GM03348 (cell line): ENCODE measurements at places on chromosomes 3 and 15.

- no peak for DNase-seq
Observed at GRCh38 chr3:181382656-181383055, 329.1 kb upstream of the SOX2 start.

DNA sequence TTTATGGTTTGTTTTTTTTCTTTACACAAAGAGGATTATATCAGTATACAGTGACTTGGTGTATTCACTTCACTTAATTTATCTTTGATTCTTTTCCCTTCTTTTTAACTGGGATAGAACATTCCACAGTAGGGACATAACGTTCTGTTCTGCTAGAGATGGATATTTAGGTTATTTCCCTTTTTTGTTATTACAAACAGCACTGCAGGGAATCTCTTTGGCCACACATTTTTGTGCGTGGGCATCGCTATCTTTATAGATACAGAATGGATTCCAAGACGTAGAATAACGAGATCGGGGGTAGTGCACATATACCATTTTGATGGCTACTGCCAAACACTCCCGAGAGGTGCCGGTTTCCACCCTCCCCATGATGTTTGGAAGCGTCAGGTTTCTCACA is 44.8 kb downstream of the PXYLP1 start:
- no peak for DNase-seq

DNA sequence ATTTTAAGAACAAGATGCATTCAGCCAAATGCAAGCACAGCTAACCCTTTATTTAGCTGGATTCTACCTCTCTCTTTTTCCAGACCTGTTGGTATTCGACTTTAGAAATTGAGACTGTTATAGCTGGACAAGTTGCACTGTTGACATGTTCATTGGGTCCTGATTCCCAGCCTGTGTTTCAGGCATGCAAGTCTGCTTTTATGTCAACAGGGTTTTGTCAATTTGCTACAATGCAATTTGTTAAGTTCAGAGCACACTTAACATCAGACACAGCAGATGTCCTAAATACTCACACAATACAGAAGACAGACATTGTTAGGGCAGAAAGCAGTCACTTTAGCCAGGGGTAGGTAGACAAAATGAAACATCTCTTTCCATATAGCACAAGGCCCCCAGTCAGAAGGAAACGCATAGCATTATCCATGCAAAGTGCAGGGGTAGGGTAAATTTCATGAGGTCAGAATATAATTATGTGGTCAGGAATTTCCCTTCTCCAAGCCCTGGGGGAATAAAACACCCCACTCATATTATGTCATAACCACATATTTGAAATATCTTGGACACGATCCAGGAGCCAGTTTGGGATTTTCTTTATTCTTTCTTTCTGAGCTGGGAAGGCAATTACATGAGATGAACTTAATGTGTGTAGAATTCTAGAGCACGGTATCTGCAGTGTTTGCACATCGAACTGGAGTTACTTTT is 504.1 kb downstream of the NTRK3 start:
- peak; percentile 83 for DNase-seq

DNA sequence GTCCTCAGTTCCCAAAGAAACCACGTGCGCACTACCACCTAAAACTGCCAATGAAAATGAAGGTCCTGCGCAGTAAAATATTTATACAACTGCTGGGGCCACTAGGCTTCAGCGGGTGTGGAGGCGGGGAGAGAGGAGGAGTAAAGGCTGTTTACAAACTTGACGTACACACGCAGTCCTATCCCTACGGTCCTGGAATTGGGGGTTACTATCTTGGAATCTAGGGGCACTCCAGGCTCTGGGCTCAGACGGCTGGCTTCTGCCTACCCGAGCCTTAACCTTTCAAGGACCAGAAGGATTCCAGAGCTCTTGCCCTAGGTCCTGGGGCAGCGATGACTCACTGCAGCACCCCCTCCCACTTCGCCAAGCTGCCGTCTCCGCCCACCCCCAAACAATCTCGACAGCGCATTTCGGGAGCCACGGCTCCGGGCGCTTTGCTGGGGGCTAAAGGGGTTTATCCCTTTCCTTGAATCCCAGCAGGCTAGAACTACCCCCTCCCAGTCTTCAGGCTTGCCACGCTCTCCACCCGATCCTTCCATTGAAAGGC is 3.0 kb downstream of the ADAMTS9 start:
- DNase-seq: peak; percentile 49

GRCh38 chr3:158355623-158356588 is 215.1 kb upstream of the MLF1 start:
- no peak for DNase-seq
